CD8-positive, alpha-beta T cell (primary cell): ENCODE measurements at places on chromosomes 1 and 21.

GRCh38 chr1:167551362-167551761 is 2.2 kb downstream of the CREG1 start:
- no peak for DNase-seq

GRCh38 chr1:118202076-118202608 is 17.1 kb upstream of the SPAG17 start:
- no peak for DNase-seq

- no peak for DNase-seq
These were observed 116.8 kb upstream of the WNT4 start for GRCh38 chr1:22259551-22260282.

DNA sequence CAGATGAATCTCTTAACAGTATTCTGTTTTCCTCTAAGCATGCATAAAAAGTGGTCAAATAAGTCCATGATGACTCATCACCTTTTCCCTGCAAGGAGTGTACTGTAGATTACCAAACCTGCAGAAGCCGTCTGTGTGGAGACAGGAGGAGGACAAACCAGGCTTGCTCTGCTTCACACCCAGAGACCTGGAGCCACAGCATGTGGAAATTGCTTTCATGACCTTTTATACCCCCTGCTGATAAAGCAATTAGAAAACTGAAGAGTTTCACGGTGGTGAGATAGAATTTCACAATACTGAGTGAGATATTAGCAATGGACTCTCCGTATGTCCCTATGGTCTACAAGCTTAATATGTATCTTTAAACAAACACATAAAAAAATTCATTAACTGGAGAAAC is 9.4 kb downstream of the CORT start:
- DNase-seq = no peak

- DNase-seq = no peak
These were observed 126.7 kb downstream of the PGBD5 start for GRCh38 chr1:230299191-230300006.
